ENCODE measurements at places on chromosomes 6 and 20. TPM values are rescaled to one million over a fixed set of nuclear protein-coding genes. Genes with fewer than 3 reads are reported as not detected.

DNA sequence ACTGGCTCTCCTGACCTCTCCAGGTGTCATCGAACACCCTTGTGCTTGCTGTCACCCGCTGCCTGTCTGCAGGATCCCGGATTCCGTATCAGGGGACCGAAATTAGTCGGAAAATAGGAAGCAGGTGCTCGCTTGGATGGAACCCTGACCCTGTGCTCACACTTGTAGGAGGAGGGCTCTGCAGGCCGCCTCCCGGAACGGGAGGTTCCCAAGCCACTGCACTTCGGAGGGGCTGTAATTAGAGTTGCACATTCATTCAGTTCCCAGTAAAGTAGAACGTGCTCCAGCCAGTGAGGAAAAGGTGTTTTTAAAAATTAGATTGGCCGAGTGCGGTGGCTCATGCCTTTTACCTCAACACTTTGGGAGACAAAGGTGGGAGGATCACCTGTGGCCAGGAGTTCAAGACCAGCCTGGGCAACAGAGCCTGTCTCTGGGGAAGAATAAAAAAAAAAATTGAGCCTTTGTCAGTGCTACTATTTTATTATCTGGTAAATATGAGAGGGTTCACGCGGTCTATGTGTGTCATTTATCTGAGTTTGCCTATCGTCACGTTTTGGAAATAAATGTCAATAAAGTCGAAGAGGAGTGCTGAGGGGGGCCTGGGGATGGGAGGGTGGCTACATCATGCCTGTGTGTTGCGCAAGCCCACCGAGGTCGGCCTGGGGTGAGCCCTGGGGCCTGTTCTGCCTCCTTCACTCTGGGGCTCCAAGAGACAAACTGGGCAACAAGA, 1.5 kb upstream of the GMEB2 start:
- peaks cover 43% of the 10 kb centered on the region for H3K4me1 ChIP-seq
- DNase-seq, result no peak
- no peaks in the 10 kb centered on the region for H3K36me3 ChIP-seq
- no peaks in the 10 kb centered on the region for H3K27me3 ChIP-seq

DNA sequence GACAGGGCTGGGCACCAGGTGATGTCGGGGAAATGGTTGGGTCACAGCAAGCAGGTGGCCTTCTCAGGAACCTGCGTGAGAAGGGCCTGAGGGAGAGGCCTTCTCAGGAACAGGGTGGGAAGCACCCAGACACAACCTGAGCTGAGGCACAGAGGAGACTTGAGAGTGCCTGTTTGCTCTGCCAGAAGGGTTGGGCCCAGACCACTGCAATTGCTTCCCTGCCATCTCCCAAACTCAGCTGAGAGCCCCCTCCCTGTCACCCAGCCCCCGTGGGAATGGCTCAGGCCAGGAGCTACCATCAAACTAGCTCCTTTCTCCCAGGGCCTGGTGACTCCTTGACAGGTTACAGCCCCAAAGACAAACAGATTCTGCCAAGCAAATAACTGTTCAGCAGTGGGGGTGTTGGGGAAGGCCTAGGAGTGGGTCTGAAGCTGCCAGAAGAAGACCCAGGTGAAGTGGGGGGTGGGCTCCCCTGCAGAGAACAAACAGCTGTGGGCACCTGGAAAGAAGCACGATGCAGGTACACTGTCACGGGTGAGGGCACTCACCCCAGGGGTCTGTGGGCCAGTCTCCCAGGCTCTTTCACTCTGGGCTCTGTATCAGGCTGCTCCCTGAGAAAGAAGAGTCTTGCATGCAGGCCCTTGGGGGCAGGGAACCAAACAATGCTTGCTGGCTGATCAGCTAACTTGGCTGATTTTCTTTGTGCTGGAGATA, 30.4 kb upstream of the SPDEF start:
- no peaks in the 10 kb centered on the region for H3K27me3 ChIP-seq
- H3K4me1 ChIP-seq, result peaks cover 19% of the 10 kb centered on the region

GRCh38 chr6:168331058-168331457, 11.5 kb upstream of the DACT2 start:
- no peaks in the 10 kb centered on the region for H3K27me3 ChIP-seq
- no peak for DNase-seq
- H3K4me3 ChIP-seq, result no peak overlapping the region

DNA sequence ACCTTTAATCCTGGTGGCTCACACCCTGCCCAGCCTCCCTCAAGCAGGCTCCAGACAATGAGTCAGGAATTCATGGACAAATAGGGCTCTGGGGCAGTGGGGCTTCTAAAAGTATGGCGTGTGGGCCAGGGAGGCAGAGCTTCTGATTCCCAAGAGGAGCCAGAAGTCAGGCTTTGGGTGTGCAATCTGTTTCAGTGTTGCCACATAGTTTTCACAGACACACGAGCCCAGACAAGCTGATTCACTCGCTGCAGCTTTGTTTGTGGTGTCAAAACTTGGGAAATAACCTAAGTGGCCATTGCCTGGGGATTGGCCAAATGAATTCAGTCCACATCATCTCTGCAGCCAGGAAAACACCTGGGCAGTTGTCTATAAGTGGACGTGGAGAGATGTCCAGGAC, 9.2 kb downstream of the PEDS1 start:
- H3K36me3 ChIP-seq, result peaks cover 37% of the 10 kb centered on the region
- no peak overlapping the region for H3K4me3 ChIP-seq
- no peaks in the 10 kb centered on the region for H3K27me3 ChIP-seq
- no peak for DNase-seq
- H3K27ac ChIP-seq, result peak overlapping the region; percentile 72

SAMD3 gene
- 2.7 TPM for total RNA-seq

All from esophagus muscularis mucosa (tissue), 4 donors.